ENCODE measurements at places on chromosomes 5 and 9.

GRCh38 chr9:138045541-138046490 is 168.2 kb downstream of the CACNA1B start:
- no peak for DNase-seq

GRCh38 chr5:135683189-135683588 is 104.4 kb upstream of the CXCL14 start:
- no peak for DNase-seq

DNA sequence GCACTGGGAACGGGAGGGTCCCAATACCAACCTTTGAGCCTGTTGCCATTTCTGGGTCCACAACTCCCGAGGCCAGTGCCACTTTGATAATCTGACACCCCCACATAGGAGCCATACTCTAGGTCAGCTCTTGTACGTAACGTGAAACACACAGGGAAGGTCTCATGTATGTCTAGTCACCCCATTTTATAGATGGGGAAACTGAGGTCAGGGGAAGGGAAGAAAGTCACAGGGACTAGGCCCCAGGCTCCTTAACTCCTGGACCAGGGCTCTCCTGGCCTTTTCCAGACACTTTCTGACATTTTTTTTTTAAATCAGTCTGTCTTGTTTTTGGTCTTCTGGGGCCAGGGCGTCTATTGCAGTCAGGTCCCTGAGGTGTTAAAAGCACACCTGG is 80.3 kb upstream of the SLC25A51 start:
- DNase-seq = no peak

DNA sequence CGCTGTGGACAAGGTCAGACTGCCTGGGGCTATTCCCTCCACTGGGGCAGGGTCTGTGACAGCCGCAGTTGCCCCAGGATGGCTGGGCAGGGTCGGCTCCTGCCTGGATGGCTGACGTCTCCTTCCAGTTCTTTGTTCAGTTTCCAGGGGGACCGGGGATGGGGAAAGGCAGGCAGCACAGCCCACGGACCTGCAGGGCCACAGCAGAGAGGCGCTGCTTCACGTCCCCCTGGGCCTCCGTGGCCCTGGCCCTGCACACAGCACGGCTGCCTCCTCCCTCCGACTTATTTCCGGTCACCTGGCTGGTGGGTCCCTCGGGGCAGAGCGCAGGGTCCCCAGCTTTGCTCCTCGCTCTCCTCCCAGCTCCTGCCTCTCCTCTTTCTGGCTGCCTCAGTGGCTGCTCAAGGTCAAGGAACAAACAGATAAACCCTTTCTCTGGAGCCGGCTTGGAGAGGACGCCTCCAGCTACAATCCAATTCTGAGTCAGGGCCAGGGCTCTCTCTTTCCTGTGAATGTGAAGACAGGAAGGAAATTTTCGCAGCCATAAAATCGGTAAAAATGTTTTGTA is 169.7 kb downstream of the C9orf50 start:
- no peak for DNase-seq

DNA sequence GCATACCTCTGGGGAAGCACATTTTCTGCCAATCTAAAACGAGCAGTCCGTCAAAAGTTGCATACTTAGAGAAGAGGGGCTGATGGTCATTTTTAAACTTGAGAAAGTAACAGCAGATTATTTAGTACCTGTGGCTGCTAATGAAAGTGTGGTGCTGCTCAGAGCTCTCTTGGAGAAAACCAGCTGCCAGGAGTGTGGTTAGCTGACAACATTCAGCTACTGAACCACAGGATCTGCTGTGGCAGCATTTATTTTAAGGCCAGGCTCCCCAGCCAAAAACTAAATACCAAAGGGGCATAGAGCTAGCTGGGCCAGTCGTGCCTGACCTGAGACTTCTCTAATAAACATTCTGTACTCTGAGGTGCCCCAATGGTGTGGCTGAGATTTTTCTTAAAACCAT is 203.6 kb downstream of the EDIL3 start:
- DNase-seq = no peak

GRCh38 chr9:14344053-14344524 is 30.1 kb upstream of the NFIB start:
- DNase-seq = no peak

DNA sequence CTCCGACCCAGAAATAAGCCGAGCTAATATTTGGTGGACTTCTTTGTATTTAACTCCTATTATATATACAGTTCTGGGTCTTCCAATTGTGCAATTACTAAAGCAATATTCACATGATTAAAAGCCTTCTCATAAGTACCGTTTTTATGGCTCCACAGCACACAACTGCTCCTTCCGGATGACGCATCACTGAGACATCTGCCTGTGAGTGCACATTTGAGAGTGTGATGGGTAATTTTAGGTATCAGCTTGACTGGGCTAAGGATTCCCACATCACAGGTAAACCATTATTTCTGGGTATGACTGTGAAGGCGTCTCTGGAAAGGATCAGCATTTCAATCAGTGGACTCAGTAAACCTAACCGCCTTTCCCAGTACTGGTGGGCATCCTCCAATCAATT is 77.5 kb upstream of the SYK start:
- no peak for DNase-seq

Data from NCI-H1105 treated with DMSO at 0.1 percent for 48 hours (cell line).